ENCODE measurements at places on chromosomes 16 and 17.
A peak's percentile ranks its signal among the peaks of the same experiment; 100 is the strongest.

DNA sequence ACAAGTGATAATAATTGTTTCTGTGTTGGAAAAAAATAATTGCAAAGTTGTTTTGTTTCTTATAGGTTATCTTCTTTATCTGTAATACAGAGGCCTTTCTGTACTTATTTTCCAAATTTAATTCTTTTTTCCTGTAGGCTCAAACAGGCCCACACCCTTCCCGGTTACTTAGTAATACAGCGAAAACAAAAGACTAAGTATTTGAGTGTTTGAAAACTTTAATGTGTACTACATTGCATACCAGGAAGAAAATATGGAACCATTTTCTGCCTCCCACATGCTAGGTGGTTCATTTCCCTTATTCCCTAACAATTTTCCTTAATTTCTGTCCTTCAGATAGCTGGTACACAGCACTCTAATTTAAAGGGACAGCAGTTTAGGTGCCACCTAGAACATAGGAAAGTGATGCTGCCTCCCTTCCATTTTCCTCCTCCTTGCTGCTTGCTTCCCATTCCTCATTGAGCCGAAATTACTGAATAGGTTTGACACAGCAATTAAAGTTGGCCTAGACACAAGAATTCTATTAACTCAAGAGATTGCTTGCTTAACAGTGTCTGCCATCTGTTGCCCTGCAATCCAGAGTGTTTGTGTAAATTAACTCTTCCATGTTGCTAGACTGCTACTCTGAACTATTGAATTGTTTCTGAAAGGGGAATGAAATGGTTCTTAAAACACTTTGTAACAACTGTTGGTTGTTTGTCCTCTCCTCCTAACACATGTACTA, 24.2 kb downstream of the CYB5B start:
- no peak for DNase-seq

DNA sequence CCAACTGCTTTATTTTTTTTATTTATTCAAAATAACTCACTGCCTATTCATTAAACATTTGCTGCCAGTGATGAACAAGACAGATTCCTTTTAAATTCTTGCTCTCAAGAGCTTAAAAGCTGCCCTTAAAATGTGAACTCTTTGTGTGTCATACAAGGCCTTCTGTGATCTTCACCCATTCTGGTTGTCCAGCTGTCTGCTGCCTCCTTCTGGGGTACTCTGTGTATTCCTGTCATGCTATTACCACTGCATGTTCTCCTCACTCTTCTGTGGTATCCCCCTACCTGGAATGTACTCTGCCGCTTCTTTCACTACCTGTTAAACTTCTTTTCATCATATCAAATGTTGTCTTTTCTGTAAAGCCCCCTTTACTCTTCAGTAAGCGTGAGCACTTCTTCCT, 165.8 kb downstream of the CHD9 start:
- DNase-seq, result peak; percentile 50

- no peak for DNase-seq
Measured at GRCh38 chr16:86240716-86241363, 269.5 kb upstream of the FOXF1 start.

DNA sequence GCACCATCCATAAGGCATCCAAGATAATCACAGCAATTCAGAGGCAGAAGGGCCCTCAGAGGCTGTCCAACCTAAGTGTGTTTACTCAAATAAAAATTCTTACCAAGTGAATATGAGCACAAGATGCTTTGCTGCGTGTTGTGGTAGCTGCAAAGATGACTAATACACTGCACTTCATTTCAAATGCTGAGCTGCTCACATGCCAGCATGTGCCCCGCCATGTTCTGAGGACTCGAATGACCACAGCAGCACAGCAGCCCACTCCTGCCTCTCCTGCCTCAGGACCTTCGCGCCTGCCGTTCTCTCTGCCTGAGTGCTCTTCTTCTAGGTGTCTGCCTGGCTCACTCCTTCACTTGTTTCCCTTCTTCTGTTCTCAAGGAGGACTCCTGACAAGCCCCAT, 19.0 kb downstream of the PIK3R5 start:
- peak; percentile 8 for DNase-seq

- DNase-seq, result peak; percentile 39
Measured at GRCh38 chr17:17606416-17607000, 15.0 kb upstream of the PEMT start.

- DNase-seq, result no peak
Measured at GRCh38 chr17:58665946-58666857, 25.6 kb downstream of the TEX14 start.

GRCh38 chr17:48439110-48439850, 9.3 kb upstream of the SKAP1 start:
- no peak for DNase-seq

DNA sequence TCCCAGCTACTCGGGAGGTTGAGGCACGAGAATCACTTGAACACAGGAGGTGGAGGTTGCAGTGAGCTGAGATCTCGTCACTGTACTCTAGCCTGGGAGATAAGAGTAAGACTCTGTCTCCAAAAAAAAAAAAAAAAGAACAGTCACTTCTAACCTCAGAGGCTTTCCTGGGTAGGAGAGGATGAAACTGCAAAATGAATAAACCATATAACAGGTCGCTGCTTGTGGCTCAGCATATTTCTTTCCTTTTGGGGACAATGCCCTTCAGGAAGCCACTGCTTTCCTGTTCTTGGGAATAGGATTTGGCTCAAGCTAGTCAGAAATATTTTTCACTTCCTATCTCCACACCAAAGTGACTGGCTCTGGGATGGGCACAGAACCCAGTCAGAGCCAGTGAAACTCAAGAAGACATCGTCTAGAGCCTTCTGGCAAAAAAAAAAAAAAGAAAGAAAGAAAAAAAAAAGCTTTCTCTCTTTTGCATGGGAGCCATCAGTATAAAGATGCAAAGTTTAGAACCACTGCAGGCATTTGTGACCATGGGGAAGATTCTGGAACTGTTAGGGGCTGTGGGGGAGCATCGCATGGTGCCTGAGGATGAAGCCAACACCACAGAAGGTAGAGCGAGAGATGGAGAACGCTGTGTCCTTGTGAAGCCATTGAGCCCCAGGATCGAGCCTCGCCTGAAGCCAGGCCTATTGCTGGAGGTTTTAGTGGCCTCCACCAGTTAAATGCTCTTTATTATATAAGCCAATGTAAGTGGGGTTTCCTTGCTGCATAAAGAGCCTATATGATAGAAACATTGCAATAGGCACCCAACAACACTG, 71.8 kb upstream of the MRTFB start:
- DNase-seq, result no peak

DNA sequence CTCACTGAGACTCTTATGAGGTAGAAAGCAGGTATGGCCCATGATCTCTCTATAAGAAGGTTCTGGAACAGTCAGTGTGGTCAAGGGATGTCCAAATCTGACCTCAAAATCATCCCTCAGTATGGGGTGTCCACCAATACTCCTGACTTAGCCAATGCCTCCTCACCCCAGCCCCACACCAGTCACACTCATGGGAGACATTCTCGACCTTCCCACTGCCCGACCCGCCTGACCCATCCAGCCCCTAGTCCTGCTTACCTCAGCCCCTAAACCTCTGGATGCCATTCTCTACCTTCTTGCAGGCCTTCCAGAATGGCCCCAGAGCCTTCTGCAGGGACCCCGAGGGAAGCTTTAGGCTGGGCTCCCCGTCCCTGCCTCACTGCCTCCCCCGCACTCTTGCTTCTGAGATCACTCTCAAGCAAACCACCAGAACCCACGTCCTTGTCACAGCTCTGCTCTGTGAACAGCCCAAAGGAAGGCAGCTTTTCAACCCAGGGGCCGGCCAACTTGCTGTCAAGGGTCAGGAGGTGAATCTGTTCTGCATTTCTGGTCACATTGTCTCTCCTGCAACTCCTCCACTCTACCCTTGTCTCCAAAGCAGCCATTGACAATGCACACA, 44.9 kb upstream of the RBFOX3 start:
- no peak for DNase-seq

- no peak for DNase-seq
Measured at GRCh38 chr16:72434159-72434558, 262.2 kb upstream of the PMFBP1 start.

DNA sequence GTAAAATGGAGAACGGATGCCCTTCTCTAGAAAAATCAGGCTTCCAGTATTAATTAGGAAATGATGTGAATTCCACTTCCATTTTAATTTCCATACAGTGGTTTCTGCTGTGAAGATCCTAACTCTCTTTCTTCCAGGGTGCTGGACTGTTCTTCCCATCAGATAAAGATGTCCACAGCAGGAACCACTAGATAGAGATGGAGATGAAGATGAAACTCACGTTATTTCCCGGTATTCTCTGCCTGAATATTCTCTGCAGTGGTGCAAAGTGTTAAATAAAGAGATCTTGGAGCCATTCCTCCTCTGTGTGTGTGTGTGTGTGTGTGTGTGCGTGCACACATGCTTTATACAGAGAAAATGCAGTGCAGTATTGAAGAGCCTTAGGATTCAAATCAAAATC, 727.5 kb downstream of the KCNJ2 start:
- no peak for DNase-seq

DNA sequence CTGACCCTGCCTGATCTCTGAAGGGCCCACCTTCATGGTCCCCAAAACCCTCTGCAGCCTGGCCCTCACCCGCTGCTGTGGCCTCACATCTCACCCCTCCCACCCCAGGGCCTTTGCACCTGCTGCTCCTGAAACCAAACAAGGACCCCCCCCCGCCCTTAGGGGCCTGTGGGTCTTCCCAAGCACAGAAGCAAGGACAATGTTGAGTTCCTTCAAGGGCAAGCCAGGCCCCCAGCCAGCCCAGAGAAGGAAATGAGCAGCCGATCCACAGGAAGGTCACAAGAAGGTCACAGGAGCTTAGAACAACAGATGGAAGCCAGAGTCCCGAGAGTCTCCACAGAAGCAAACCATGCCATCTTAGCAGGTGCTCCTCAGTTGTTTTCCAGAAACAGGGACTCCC, 493 bp upstream of the PDE6G start:
- DNase-seq, result no peak

DNA sequence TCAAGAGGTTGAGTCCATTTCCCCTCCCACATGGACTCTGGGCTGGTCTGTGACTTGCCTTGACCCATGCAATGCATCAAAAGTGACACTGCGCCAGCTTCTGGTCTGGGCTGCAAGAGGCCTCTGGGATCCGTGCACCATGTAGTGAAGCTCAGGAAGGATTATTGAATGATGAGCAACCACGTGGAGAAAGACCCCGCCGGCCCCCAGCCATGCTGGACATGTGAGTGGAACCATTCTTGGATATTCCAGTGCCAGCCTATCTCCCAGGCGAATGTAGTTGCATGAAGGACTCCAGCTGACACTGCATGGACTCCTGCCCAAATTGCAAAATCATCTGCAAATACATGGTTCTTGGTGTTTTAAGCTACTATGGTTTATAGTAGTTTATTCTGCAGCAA, 7.6 kb upstream of the ALOX15B start:
- peak; percentile 41 for DNase-seq

GRCh38 chr17:78673395-78673794, 96.2 kb upstream of the DNAH17 start:
- DNase-seq, result no peak

DNA sequence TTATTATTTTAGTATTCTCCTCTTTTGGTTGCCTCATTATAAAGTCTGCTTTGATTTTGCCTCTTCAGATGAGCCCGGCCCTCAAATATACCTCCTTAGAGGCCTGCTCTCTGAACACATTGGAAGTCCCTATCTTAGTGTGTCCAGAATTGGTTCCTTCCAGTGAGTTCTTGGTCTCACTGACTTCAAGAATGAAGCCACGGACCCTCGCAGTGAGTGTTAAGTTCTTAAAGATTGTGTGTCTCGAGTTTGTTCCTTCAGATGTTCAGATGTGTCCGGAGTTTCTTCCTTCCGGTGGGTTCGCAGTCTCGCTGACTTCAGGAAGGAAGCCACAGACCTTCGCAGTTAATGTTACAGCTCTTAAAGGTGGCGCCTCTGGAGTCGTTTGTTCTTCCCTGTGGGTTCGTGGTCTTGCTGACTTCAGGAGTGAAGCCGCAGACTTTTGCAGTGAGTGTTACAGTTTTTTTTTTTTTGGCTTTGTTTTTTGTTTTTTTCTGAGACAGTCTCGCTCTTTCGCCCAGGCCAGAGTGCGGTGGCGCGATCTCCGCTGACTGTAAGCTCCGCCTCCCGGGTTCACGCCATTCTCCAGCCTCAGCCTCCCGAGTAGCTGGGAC, 45.8 kb upstream of the NOS2 start:
- DNase-seq, result no peak

GRCh38 chr16:942436-943060, 28.2 kb downstream of the LMF1 start:
- DNase-seq, result no peak

DNA sequence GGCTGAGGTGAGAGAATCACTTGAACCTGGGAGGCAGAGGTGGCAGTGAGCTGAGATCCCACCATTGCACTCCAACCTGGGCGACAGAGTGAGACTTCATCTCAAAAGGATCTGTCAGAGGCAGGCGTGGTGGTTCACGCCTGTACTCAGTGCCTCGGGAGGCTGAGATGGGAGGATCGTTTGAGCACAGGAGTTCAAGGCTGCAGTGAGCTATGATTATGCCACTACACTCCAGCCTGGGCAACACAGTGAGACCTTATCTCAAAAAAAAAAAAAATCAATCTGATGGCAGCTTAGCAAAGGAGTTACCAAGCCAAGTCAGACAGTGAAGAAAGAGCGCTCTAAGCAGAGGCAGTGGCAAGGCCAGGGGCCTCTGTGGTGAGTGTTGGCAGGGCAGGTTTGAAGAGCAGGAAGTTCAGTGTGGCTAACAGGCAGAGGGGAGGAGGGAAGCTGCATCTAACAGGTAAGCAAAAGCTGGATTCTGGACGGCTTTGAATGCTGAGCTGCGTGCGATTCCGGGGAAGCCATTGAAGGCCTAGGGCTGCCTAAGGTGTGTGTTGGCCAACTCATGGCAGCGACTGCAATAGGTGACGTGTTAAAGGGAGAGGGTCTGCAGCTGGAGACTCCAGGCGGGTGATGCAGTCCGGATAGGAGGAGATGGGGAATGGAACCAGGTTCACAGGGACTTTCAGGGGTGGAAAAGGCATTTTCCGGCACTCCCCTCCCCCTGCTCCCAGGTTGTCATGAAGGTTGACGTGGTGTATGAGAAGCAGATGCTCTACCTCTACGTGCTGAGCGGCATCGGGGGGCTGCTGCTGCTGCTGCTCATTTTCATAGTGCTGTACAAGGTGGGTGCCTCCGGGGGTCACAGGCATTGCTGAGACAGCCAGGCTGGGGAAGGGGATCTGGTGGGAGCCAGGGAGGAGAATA, 7.0 kb downstream of the ZNF768 start:
- DNase-seq, result no peak

GRCh38 chr16:88941913-88942909, 34.8 kb downstream of the CBFA2T3 start:
- DNase-seq, result peak; percentile 25

GRCh38 chr17:5438716-5439445, at the start of gene C1QBP:
TSS of gene C1QBP (minus strand) at chr17:5439155. CDS start at chr17:5439073, 82 bp downstream.
- DNase-seq, result peak; percentile 94

Data from cardiac muscle cell (in vitro differentiated cells and primary cell).